Fibroblast of the conjunctiva (primary cell): ENCODE measurements at places on chromosomes 3 and 15.
A peak's percentile ranks its signal among the peaks of the same experiment; 100 is the strongest.

- DNase-seq = peak; percentile 33
These were observed 7.9 kb downstream of the KIF7 start for GRCh38 chr15:89647191-89647851.

DNA sequence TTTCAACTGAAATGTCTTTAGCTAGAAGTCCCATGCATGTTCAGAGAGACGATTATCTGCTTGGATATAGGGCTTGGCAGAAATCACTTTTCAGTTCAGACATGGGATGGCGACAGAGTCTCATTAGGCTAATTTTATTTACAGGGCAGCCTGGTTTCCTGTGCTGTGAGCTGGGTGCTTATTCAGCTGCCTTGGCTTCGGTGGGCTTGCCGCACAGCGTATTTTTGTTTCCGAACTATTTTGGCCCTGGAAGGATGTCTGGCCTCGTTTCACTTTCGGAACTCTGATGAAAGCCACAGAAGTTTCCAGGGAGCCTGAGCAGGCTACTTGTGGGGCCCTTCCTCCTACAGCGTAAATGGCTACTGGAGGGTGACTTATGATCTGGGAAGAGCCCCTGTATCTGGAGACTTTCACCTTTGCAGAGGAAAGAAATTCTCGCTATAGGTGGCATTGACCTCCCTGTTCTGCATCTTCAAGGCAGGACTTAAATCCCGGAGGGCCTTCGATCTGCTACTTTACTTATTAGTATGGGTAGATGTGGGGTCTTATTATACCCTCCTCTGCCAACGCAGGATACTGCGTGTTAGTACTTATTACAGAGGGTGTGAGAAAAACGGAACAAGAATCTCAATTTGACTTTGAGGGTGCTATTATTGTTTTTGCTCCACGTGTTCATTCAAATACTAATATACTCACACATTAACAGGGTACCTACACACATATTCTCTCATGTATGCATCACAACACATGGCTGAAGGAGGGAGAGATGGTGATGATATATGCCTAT, 364.0 kb upstream of the RBMS3 start:
- peak; percentile 64 for DNase-seq

- no peak for DNase-seq
These were observed 39.3 kb upstream of the LACTB start for GRCh38 chr15:63082366-63082765.

DNA sequence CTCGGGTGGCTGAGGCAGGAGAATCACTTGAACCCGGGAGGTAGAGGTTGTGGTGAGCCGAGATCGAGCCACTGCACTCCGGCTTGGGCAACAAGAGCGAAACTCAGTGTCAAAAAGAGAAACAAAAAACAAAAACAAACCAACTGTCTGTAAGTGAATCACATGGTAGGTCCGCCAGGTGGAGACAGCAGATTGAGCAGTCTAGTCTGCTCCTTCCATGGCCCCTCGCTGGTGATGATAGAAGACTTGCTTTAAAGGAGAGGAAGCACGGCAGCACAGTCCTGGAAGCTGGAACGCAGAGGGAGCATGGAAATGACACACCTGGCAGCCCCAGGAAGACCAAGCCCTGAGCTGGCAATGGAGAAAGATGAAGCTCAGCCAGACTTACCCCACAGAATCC, 31.4 kb upstream of the MGLL start:
- no peak for DNase-seq

DNA sequence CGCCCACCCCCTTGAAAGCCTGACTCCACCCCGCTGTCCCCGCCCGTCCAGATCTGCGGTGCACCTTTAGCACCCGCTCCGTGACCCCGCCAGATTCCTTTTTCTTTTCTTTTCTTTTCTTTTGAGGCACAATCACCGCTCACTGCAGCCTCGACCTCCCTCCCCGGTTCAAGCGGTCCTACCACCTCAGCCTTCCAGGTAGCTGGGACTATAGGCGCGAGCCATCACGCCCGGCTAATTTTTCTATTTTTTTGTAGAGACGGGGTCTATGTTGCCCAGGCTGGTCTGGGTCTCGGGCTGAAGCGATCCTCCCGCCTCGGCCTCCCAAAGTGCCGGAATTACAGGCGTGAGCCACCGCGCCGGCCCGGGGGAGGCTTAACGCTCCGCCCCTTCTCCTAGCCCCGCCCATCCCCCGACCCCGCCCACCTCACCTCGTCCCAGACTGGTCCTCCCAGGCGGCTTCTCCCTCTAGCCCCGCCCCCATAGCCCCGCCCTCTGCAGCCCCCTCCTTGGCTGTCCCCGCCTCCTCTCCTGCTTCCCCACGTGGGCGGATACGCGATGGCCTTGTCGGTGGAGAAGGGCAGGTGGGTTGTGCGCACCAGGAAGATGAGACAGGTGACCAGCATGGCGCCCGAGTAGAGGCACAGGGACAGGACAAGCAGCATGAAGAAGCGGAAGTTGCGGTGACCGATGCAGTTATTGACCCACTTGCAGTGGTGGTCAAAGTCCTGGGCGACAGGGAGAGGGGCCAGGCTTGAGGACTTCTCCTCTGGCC, 3.2 kb downstream of the ZDHHC19 start:
- DNase-seq = no peak

- no peak for DNase-seq
These were observed 129.9 kb downstream of the ROBO2 start for GRCh38 chr3:77169823-77170222.

DNA sequence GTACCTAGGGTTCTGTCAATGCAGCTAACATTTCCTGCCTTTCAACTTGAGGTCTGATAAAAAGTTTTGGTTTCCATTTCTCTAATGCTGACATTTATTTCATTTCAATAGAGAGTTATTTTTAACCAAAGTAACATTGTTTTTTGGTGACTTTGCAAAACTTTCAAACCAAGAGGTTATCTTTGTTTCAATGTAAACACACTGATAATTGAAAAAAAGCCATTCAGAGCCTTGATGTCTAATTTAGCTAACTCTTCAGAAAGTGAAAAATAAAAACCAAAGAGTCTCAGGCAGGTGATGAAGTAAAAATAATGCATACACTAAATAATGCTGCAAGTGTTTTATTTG, 9.6 kb upstream of the TIPARP start:
- DNase-seq = no peak

DNA sequence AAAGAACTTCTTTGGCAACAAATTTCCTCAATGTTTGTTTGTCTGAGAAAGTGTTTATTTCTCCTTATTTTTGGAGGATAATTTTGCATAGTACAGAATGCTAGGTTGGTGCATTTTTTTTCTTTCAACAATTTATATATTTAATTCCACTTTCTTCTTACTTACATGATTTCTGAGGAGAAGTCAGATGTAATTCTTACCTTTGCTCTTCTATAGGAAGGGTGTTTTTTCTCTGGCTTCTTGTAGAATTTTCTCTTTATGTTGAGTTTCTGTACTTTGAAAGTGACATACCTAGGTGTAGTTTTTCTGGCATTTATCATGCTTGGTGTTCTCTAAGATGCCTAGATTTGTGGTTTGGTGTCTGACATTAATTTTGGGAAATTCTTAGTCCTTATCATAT, 34.8 kb upstream of the PCOLCE2 start:
- DNase-seq = no peak

- DNase-seq = no peak
These were observed 66.4 kb downstream of the LRTM1 start for GRCh38 chr3:54861248-54862067.
